Cerebellum (tissue), 4 donors: ENCODE measurements at places on chromosomes 12 and 14.

DNA sequence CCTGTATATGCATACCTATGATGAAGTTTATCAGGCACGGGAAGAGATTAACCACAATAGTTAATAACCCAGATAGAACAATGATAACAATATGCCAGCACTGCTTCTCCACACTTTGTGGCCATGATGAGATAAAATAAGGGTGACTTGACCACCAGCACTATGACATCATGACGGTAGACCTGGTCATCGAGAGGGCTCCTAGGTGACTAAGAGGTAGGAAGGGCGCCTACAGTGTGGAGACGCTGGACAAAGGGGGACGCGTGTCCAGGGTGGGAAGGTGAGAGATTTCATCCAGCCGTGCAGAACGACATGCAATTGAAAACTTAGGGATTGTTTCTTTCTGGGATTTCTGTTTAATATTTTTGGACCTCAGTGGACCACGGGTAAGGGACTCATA is 221.8 kb upstream of the RTL1 start:
- no peak for DNase-seq

DNA sequence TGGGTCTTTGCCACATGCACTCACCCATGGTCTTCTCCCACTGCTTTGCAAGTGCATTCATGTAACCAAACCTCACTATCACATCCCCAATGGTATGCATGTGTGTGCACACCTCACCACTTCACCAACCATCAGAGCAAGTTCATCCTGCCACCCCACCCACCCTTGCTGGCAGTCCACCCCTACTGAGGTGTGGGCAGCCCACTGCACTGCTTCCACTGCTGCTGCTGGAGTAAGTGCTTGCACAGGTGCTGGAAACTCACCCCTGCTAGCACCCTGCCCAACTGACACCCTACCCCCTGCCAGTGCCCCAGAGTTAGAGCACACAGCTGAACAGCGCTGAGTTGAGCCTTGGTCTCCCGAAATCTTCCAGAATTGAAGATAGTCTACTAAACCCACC is 46.1 kb upstream of the CLEC14A start:
- DNase-seq = no peak

GRCh38 chr12:116860263-116860662 is 21.0 kb downstream of the HRK start:
- DNase-seq = no peak

DNA sequence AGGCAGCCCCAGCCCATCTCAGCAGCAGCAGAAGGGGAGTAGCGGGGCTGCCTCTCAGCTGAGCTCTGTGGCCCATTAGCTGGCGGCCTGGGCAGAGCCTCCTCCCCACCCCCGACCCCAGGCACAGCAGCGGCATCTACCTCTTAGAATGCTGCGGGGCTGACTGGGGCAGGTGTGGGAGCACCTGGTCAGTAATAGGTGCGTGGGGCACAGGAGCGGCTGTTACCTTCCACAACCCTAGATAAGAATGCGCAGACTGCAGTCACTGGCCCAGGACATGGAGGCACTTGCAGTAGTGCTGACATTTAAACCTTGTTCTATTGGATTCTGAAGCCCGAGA is 35.6 kb downstream of the SYNE3 start:
- no peak for DNase-seq

DNA sequence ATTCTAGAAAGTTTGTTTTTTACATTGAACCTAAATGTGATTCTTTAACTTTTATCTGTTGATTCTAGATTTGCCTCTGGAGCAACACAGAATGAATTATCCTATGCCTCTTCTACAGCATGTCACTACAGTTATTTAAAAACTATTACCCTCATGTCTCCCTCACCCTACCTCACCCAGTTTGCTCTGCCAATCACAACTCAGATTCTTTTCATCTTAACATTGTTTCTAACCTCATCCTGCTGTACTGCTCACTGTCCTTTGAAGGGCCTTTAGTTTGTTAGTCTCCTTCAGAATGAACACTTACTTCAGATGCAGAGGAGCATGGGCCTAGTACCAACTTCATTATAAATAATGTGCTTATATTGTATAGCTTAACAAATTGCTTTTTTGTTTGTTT is 21.5 kb downstream of the YLPM1 start:
- DNase-seq = no peak

GRCh38 chr12:117053050-117053400 is 46.2 kb downstream of the TESC start:
- DNase-seq = no peak

- no peak for DNase-seq
These were observed 3.3 kb downstream of the DCN start for GRCh38 chr12:91179315-91179714.

DNA sequence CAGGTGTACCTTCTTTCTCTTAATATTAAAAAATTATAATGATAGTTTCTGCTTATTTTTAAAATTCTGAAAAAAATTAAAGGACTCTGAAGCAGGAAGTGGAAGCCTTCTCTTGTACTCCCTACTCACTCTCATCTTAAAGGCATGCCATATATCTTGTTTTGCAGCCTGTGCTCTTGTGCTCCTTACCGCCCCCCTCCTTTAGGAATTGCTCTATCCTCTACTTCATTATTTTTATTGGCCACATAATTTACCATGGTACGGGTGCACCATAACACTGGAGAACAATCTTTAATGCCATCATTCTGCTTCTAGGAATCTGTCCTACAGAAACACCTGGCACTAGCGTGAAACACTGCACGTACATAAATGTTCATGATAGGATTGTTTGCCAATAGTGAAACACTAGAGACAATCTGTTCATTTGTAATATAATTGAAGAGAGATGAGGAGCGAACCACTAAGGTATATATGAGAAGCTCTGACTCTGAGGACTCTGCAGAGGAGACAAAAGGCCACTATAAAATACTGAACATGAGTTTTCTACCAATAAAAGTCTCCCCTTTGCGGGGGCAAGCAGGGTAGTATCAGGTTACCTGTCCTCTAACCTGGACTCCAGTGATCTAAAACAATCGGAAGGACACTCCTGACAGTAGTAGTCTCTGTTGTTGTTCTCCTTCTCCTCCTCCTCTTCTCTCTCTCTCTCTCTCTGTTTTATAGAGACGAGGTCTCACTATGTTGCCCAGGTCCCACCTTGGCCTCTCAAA is 6.3 kb upstream of the NYNRIN start:
- DNase-seq = no peak

DNA sequence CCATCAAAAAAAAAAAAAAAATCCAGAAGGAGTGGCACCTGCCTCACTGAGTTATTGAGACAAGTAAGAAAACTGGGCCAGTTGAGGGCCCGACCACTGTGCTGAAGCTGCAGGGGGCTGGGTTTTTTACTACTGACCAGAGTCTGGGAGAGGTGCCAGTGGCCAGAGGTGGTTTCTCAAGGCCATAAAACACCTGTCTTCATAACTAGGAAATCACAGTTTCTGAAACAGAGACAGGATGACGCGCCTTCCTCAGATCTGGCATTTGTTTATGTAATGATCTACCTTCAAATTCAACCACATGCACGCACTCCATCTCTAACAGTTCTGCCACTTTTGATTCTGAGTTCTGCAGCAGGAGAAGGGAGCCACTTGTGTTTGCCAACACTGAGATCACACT is 12.7 kb downstream of the TSPAN11 start:
- no peak for DNase-seq

DNA sequence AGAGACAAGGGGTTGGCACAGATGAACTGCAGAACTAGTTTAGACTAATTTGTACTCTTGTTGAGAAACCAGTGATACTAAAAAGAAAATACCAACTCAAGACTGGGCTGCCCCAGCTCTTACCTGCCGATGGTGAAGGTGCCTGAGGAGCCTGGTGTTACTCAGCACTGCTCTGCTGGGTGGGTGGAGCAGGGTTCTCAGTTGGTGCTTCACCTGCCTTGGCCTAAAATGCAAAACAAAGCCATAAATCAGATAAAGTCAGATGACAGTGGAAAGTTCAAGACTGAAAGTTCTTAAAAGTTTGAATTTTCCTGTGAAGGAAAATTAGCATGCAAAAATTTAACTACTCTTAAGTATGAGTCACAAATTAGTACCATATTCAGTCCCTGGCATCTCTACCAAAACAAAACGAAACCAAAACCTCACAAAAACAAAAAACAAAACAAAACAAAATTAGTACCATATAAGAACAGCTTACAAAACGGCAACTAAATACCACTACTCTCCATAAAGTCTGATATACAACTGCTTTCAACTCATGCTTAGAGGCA is 21.9 kb downstream of the YBX3 start:
- no peak for DNase-seq

DNA sequence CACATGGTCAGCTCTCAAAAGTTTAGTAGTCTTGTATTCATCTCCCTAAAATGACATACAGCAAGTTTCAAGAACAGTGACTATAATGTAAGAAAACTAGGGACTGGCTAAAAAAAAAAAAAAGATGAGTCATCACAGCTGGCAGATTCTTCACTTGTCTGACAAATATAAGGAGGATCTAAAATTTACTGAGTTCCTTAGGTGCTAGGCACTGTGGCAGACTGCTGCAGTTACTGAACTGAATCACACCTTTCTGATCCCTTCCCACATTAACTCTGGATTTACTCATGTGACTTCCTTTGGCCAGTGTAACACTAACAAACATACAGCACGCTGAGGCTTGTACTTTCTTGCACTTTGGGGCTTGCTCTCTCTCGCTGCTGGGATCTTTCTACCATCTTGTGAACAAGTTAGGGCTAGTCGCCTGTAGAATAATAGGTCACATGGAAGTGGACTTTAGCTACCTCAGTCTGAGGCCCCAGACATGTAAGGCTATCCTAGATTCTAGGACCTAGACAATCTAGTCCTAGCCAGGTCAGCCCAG is 32.1 kb downstream of the BAZ1A start:
- DNase-seq = no peak

DNA sequence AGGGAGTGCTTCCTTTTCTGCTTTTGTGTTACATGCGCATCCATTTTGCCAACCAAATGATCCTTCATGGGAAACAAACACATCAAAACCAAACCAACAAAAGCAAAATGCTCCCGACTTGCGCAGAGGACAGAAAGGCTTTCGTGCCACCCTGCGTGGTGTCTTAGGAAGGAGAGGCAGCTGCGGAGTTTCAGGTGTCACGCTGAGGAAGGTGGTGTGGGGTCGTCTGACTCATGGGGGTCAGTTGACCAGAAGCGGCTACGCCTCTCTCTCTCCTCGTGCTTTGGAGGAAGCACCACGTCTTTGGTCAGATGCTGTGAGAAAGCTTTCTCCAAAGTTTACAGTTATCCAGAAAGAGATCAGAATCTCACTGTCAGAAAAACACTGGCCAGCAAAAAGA is 7.9 kb downstream of the EMP1 start:
- DNase-seq = no peak

- no peak for DNase-seq
These were observed 47.9 kb downstream of the SEL1L start for GRCh38 chr14:81485781-81486180.

GRCh38 chr12:77973579-77973978 is 142.9 kb downstream of the NAV3 start:
- no peak for DNase-seq
